ENCODE measurements at places on chromosomes 13 and 19.

GRCh38 chr13:60790620-60791019 lies 393.6 kb downstream of the TDRD3 start:
- no peak for DNase-seq

GRCh38 chr19:18436671-18437490 lies 1.1 kb downstream of the ISYNA1 start:
- no peak for DNase-seq

GRCh38 chr19:45768655-45768983 lies 433 bp downstream of the SIX5 start:
- DNase-seq: no peak

GRCh38 chr13:90526711-90527110 lies 820.8 kb upstream of the MIR17HG start:
- DNase-seq: peak; percentile 57

GRCh38 chr19:19526581-19527370 lies 1.9 kb upstream of the YJEFN3 start:
- DNase-seq: no peak

DNA sequence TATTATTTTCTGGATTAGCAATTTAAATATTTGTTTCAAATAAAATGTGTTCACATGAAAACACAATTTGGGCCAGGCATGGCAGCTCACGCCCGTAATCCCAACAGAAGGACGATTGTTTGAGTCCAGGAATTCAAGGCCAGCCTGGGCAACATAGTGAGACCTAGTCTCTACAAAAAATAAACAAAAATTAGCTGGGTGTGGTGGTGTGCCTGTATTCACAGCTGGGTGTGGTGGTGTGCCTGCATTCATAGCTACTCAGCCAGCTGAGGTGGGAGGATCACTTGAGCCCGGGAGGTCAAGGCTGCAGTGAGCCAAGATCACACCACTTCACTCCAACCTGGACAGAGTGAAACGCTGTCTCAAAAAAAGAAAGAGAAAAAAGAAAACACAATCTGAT lies 46.4 kb downstream of the KPNA3 start:
- no peak for DNase-seq

DNA sequence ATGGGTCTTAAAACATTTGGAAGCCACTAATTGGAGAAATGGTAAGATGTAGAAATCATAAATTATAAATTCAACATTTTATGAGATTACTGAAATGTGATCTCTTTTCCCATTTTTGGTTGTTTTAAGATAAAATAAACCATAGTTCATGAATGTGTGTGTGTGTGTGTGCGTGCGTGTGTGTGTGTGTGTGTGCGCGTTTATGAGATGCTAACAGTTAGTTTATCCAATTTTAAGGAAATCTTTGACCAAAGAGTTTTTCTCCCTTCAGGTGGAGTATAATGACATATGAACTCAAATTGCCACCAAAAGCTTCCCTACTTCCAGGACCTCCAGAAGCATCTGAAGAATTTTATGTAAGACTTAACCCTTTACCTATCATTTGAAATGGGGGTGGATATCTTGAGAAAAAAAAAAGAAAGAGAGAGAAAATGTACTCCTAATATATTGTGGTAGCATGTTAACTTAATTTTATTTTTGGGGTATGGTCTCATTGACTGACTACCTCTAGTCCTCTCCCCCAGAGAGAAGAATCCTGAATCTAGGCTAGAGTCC lies 98.1 kb upstream of the AKAP11 start:
- no peak for DNase-seq

DNA sequence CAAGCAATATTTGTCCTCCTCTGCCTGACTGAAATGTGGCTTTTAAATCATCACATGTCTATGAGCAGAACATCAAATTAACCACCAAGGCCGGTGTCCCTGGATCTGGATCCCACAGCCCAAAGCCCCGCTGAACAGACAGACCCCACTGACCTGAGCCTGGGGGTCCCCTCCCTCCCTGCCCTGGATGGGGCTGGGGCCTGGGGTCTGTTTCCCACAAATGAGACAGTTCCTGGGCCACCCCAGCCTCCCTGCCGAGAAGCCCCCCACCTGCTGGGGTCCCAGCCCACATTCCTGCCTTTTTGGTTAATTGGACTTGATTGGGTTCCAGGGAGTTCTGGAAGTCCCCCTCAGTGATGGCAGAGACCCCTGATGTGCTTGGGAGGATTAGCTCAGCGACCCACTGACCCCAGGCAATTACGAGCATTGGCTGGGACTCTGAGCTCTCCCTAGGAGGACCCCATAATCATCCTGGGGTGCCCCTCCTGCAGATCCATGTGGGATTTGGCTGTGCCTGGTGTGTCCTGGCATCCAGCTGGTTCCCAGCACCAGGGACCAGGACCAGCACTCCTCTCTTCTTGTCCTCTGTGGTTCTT lies 19.4 kb upstream of the CPAMD8 start:
- no peak for DNase-seq

DNA sequence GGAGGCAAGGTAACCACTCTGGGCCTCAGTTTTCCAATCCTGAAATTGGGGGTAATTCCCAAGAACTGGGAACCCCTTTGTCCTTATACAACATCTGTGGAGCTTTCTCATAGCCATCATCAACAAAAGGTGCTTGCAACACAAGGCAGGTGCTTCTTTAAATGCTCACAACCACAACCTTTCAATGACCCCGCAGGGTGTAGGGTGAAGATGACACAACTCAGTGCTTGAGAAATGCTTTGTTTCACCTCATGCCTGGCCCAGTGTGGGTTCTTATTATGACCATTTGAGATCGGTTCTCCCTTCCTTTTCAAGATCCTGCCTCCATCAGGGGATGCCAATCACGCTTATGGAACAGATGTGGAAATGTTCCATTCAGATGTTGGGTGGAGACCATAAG lies 8.4 kb downstream of the WIZ start:
- DNase-seq: no peak

GRCh38 chr19:42153672-42154433 lies 21.6 kb upstream of the POU2F2 start:
- DNase-seq: no peak

DNA sequence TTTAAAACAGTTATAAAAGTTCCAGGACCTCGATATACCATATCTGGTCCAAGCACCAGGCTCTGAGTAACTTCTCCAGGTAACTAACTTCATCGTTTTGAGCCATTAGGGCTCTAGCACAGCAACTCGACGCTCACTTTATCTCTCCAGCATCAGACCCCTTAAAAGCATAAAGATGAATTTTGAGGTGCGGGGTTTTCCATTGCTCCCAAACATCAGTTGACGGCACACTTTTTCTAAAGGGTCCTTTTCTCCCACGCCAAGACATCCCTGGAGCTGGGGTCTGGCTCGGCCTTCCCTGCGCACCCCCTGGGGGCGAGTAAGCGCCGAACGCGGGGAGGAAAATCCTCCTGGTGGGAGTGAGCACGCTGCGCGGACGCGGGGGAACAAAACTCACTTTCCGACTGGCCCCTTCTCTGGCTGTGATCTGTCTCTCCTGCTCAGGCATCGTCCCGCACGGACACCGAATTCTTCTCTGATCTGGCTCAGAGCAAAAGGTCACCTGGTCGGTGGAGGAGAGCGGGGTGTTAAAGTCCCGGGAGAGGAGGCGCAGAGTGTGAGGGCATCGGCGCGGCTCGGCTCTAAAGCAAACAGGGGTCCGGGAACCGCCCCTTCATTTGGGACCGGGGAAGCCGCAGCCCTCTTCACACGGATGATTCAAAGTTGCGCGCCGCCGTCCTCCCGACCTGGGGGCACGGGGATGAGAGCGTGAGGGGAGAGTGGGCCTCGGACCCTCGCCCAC lies at the start of gene ATP7B:
TSS of gene ATP7B (minus strand) at position 561 of the 742 bp plus-strand sequence. CDS start at position 448, 113 bp downstream.
- DNase-seq: no peak

- no peak for DNase-seq
Observed at GRCh38 chr19:40271706-40272105, 13.4 kb downstream of the AKT2 start.

GRCh38 chr19:3868770-3869456 lies at the start of gene ZFR2:
Gene ZFR2 (minus strand): TSS chr19:3869038. CDS start chr19:3869017, 21 bp downstream.
- DNase-seq: no peak

DNA sequence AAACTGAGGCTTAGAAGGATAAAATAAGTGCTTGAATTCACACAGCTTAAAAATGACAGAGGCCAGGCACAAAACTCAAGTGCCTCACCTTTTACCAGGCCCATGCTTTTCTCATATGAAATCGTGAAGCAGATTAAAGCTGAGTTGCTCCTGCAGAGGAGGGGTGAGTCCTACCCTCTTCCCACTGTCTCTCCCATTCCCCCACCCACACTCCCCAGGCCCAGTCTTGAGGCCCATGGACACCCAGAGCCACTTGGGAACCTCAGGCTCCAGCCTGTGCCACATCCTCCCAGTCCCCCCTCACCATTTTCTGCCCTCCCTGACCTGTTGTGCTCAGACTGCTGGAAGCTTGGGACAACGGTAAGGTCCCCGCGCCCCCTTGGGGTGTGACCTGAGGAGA lies 17.5 kb downstream of the ZNF574 start:
- DNase-seq: no peak

GRCh38 chr19:38519168-38519567 lies 85.7 kb downstream of the RYR1 start:
- no peak for DNase-seq

- no peak for DNase-seq
Observed at GRCh38 chr13:49791315-49791710, 1.2 kb downstream of the KPNA3 start.

GRCh38 chr19:19741184-19741583 lies 8.3 kb upstream of the ZNF14 start:
- DNase-seq: no peak

DNA sequence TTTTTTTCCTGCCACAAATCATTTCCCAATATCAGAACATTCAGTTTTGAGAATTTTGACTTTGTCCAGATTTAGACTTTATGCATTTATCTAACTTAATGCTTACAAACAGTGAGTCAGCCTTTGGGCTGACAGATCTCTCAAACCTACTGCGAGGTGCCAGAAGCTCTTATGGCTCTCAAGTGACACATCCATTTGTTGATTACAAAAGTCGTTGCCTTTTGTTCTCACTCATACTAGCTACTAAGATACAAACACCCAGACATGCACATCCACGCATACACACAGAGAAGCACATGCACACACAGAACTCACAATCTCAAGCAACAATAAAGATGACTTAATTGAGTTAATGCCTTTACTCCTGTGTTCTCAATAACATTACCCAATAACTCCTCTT lies 1147.5 kb downstream of the DIAPH3 start:
- no peak for DNase-seq

- DNase-seq: no peak
Observed at GRCh38 chr13:91045351-91046034, 302.0 kb upstream of the MIR17HG start.

- no peak for DNase-seq
Observed at GRCh38 chr13:29476046-29476445, 119.4 kb downstream of the SLC7A1 start.

- no peak for DNase-seq
Observed at GRCh38 chr19:57057036-57057686, 62.6 kb upstream of the USP29 start.

Data from CMK (cell line).